Nephron progenitor cell (in vitro differentiated cells): ENCODE measurements at places on chromosomes 3 and 15.

- DNase-seq, result no peak
Observed at GRCh38 chr3:140290105-140290504, 355.1 kb downstream of the CLSTN2 start.

DNA sequence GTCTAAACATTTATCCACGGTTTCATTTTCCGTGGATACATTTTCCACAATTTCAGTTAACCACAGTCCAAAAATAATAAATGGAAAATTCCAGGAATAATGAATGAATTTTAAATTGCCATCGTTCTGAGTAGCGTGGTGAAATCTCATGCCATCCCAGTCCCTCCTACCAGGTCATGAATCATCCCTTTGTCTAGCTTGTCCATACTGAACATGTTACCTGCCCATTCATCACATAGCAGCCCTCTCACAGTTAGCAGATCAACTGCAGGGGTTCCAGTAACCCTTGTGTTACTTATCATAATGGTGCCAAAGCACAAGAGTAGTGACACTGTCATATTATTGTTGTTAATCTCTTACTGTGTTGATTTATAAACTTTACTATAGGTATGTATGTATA, 124.5 kb downstream of the GSK3B start:
- no peak for DNase-seq

DNA sequence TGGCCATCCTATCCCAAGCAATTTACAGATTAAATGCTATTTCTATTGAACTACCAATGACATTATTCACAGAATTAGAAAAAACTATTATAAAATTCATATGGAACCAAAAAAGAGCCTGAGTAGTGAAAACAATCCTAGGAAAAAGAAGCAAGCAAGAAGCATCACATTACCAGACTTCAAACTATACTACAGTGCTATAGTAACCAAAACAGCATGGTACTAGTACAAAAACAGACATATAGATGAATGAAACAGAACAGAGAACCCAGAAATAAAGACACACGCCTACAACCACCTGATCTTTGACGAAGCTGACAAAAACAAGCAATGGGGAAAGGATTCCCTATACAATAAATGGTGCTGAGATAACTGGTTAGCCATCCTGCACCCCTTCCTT, 152.2 kb downstream of the TNIK start:
- DNase-seq, result no peak

DNA sequence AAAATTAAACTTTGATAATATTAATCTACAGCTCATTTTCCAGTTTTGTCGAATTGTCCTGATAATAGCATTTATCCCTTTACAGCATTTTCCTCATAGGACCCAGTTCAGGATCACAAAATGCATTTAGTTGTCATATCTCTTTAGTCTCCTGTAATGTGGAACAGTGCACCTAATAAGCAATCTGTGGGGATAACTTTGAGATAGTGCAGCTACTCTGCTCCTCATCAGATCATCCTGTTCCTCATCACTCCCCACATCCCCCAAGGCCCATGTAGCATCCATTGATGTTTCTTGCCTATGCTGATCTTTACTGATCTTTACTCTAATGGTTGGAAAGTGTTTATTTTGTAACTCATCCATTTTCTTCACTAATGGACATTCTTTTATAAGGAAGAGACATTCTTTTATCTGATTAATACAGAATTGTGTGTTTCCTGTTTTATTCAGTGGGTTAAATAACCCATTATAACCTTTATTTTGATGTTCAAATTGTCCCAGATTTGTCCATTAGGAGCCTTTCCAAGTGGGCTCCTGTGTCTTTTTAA, 7.5 kb downstream of the RNF111 start:
- DNase-seq, result no peak

GRCh38 chr15:48703544-48703943, 58.0 kb upstream of the FBN1 start:
- no peak for DNase-seq

GRCh38 chr3:3368306-3368705, 188.8 kb upstream of the CRBN start:
- no peak for DNase-seq

DNA sequence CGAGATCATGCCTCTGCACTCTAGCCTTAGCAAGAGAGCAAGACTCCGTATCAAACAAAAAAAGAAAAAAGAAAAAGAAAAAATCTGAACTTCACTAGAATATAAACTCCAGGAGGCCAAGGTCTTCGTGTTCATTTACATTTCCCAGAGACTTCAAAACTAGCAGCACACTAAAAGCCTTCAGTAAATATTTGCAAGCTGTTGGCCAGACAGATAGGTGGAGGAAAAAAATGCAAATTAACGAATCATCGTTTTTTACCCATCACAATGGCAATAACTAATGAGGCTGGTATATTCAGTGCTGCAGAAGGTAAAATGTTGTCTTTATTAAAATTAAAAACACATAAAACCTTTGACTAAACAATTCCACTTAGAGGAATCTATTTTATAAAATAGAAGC, 80.6 kb downstream of the CLASP2 start:
- no peak for DNase-seq

GRCh38 chr15:69973102-69973714, 124.5 kb downstream of the TLE3 start:
- peak; percentile 29 for DNase-seq

DNA sequence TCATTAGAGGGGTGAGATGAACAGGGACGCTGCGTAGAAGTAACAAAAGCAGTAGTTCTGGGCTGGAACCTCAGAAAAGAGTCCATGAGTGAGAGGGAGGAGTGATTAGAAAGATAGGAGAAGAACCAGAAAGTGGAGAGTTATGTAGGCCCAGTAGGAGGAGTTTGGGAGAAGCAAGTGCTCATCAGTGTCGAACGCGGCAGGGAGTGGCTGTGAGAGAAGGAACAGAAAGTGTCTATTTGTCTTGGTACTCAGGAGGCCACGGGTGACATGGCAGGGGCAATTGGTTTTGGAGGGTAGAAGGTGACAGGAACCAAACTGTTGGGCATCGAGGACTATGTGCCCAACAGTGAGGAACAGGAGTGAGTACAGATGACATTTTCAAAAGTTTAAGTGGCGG, 1.3 kb upstream of the INSYN1 start:
- DNase-seq, result no peak

GRCh38 chr15:69095274-69095673, 65.2 kb upstream of the GLCE start:
- no peak for DNase-seq

DNA sequence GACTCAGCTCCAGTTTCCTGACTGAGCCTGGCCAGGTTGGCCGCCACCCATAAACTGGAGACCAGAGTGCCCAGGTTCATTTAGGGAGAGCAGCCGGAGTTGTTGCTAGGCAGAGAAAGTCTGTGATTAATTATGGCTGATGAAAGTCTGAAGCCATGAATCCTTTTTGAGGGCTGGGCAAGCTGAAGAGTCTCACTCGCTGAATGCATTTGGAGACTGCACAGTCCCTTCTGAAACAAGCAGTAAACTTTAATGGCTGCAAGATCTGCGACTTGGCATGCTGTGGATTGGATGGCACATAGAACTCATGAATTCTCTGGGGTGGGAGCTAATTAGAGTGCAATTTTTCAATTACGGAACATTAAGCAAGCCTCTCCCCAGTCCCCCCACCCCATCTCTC, 282.1 kb downstream of the RPLP1 start:
- DNase-seq, result no peak

- no peak for DNase-seq
Observed at GRCh38 chr3:50961386-50961785, 286.7 kb downstream of the DOCK3 start.

DNA sequence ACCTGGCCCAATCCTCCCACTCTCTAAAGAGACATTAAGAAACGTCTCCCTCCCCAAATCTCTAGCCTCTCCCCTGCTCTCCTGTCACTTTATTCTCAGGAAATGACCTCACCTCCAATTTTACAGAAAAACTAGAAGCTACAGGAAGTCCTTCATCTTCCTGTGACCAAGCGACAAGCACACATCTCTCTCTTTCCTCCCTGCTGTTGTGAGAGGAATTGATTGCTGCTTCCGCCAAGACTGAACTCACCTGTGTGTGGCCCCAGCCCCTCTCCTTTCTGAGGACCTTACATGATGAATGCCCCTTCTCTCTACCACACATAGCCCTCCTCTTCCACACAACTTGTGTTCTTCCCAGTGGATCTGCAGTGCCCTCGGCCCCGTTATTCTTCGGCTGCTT, 18.2 kb downstream of the DNAJB8 start:
- DNase-seq, result no peak

- DNase-seq, result no peak
Observed at GRCh38 chr3:90145094-90145860, 1037.9 kb downstream of the EPHA3 start.

DNA sequence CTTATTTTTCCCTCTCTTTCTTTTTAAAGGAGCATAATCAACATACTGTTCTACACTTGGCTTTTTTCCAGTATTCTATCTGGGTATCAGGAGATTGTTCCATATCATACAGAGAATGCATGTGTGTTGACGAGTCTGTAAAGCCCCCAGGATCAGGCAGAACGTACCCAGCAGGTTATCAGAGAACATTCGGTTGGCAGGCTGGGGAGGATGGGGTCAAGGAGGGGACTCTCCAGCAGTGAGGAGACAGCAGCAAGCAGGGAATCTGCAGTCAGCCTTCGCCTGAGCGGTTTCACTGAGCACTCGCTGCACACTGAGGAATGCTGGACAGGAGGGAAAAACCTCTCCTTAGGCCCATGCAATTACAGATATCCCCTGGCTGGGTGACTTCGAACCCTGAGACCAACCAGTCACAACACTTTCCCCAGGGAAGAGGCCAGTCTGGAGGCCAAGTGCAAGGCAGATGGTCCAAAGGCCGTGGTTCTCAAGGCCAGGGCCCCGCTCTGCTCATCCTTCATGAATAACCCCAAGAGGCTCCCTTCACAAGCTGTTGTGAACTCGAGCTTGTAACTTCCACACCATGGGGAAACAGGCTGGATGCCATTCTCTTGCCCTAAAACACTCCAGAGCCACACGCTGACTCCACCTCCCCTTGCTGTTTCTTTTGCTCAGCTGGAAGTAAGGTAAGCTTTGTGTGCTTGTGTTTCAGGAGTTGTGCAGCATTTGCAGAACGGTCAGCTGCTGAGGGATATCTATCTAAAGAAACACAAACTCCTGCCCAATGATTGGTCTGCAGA, 60.1 kb downstream of the PXYLP1 start:
- DNase-seq, result no peak

GRCh38 chr3:492586-493316, 296.2 kb downstream of the CHL1 start:
- no peak for DNase-seq

DNA sequence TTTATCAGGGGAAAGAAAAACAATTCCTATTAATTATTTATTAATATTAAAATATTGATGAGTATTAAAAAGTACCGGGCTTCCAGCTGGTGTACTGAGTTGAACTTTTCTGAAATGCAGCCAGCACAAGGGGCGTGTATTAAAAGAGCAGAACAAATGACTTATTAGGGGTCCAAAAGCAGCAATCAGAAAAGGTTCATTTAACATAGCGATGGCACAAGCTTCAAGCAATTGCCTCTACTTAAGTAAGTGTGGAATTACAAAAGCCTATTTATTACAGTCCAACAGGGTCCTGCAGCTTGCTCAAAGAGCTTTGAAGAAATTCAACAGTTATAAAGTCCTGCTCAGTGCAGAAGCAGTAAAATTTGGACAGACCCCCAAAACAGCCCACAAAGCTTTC, 285.6 kb downstream of the EPHA3 start:
- DNase-seq, result no peak
